Ovary (tissue), 10 donors: ENCODE measurements at places on chromosomes 6 and 20.

- DNase-seq = no peak
Observed at GRCh38 chr20:19003366-19004336, 190.1 kb downstream of the SCP2D1 start.

DNA sequence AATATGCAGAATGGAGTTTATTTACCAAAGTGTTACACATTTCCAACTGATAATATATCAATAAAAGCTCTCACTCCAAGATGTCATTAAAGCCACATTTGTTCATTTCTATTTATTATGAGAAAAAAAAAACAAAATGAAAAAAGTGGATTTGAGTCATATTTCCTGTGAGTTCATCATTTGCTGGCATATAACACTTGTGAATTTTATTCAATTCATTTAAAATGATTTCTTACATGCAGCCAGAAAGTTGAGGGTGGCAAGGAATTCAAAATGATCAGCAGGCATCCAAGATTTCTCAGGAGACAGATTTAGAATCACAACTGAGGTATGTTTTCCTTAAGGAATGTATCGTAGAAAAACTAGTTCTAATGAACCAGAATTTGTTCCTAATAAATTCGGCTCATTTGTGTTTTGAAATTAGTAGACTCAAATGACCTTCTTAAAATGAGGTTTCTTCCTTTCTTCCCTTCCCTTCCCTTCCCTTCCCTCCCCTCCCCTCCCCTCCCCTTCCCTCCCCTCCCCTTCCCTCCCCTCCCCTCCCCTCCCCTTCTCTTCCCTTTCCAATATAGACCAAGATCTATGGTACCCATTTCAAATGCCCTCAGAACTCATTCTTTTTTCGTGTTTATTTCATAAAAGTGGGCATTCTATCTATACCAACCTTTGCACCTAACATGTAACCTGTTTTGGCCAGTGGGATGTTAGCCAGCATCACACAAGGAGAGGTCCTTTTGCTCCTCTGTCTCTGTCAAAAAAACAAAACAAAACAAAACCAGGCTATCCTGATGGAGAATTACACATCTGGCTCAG is 357.9 kb upstream of the TSHZ2 start:
- no peak for DNase-seq

- peak; percentile 19 for DNase-seq
Observed at GRCh38 chr20:31945785-31946184, 6.1 kb downstream of the PDRG1 start.

DNA sequence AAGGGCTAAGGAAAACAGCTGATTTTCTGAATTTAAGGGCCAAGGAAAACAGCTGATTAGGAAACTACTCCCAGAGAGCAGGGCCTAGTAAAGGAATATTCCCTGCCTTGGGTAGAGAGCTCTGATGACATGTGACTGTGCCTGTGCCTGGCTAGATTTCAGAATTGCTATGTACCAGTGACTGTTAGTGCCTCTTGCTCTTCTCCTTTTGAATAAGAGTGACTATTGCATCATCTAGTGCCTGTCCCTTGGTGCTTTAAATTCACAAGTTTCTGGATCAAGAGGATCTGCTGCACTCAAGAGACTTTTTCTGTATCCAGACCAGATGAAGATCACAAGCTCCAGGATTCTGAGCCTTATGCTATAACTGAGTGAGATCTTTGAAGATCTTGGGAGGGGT is 332.9 kb downstream of the KIF16B start:
- DNase-seq = no peak

DNA sequence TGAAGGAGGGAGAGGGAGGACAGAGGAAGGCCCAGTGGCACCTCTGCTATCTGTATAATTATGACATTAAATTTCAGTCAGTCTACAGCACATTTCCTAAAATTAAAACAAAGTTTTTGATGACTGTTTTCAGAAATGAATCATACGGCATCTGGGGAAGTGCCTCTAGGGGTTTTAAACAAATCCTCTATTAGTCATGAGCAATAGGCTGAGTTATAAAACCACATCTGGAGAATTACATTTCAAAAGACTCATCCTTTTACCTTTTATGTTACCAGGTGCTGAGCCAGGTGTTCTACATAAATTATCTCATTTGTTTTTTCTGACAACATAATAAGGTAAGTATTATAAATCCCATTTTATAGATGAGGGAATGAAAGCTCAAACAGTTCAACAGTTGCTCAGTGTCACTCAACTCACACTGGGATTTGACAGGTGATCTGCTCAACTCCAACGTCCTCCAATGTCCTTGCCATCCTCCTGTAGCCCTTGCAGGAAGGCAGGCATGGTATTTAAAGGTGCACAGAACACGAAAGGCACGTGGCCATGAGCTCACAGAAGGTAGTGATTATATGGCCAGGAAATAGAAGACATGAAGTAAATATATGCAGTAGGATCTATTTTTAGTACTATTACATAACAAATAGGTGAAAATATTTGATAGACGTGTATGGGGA is 184.2 kb upstream of the MAN1A1 start:
- no peak for DNase-seq

DNA sequence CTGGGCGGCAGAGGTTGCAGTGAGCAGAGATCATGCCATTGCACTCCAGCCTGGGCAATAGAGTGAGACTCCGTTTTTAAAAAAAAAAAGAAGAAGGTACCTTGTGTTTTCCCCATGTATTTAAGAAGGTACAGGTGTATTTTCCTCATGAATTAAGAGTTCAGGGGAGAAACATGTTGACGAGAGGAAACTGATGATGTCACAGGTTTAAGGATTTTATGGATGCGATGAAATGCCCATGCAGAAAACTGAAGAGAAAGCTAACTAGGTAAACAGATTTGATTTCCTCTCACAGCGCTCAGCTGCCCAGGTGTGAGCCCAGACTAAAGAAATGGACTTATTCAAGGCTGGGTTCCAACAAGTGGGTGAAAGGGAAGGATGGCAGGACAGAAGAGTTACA is 38.4 kb upstream of the SOX4 start:
- no peak for DNase-seq

- DNase-seq = no peak
Observed at GRCh38 chr6:132190097-132190814, 211.0 kb downstream of the MOXD1 start.

- DNase-seq = no peak
Observed at GRCh38 chr6:142913511-142914047, 31.4 kb downstream of the HIVEP2 start.

GRCh38 chr20:23207826-23208540 is 121.9 kb upstream of the CD93 start:
- no peak for DNase-seq

- no peak for DNase-seq
Observed at GRCh38 chr6:112457886-112458285, 110.8 kb downstream of the RFPL4B start.

DNA sequence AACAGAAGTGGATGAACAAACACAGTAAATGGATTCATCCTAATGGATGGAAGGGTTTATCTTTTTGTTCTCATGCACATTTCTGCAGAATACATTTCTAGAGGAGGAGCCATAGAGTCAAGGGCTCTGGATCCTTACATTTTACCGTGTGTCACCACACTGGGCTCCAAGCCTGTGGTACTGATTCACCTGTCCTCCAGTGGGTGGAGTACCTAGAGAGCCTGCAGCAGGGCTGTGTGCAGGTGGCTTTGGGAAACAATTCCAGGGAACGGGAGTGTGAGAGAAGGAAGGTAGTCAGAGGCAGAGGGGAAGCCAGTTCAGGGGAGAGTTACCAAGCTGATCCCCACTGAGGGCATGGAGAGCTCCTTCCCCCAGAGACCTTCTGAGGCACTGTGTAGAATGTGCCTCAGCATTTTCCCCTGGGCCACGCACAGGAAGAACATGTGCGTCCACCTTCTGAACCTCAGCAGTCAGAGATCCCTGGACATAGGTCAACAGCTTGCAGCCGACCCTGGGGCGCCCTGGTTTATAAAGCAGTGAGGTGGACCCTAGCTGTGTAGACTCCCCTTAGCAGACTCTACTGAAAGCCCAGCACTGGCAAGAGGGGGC is 85.3 kb upstream of the SLC22A23 start:
- DNase-seq = no peak

- DNase-seq = no peak
Observed at GRCh38 chr6:10414756-10415616, at the start of gene TFAP2A. Gene TFAP2A, minus strand, starts transcription at chr6:10415074. Its CDS starts 83 bp downstream, at chr6:10414991.

DNA sequence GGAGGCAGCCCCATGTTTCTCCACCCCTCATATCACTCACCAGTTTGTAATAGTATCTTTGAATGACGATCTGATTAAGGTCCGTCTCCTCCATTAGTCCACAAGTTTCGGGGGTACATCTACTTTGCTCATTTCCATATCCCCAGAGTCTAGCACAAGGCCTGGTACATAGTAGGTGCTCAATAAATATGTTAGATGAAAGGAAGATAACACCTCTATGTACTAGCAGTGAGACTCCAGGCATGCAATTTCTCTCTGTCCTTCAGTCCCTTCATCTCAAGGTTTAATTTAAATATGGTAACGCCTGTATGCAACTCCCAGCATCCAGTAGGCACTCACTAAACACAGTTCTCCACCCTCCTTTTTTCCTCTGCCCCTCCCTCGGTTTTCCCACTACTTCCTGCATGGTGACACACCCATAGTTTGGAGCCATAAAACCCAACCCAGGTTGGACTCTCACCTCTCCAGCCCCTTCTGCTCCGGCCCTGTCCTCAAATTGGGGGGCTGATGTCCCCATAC is 461 bp upstream of the HNF4A start:
- no peak for DNase-seq

- no peak for DNase-seq
Observed at GRCh38 chr20:10541668-10542411, 106.7 kb downstream of the SLX4IP start.

- no peak for DNase-seq
Observed at GRCh38 chr20:56860413-56860812, 231.3 kb downstream of the TFAP2C start.

DNA sequence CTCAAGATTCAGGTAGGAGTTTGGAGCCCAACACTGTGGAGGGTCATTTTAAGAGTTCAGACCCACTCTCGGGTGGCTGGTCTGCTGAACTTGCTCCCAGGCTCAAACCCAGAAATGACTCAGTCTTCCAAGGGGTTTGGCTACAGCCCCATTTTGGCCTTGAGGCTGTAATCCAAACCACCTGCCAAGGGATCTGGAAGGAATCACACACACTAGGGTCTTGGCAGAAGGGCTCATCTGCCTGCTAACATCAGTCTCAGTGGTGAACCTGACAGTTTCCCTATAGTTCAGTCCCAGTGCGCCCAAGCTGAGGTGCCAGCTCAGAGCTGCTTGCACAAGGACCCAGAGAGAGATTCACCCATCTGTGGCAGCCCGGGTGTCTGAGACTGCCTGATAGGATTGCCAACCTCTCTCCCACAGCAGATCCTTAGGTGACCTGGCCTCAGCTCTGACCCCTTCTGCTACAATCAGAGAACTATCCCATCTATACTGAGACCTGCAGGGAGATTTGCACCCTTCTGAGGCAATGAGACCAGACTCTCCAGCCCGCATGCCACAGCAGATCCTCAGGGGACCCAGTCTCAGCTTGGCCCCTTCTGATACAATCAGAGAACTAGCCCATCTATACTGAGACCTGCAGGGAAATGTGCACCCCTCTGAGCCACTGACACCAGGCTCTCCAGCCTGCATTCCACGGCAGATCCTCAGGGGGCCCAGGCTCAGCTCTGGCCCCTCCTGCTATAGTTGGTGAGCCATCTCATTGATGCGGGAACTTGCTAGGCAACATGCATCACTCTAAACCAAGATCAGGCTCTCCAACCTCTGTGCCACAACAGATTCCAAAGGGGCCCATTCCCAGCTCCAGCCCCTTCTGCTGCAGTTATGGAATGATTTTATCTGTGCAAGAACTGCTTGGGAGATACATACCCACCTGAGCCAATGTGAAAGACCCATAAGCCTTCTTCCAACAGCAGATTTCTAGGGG is 48.2 kb downstream of the THBS2 start:
- DNase-seq = peak; percentile 72
